ENCODE measurements at places on chromosomes 11 and 22.
A peak's percentile ranks its signal among the peaks of the same experiment; 100 is the strongest.

DNA sequence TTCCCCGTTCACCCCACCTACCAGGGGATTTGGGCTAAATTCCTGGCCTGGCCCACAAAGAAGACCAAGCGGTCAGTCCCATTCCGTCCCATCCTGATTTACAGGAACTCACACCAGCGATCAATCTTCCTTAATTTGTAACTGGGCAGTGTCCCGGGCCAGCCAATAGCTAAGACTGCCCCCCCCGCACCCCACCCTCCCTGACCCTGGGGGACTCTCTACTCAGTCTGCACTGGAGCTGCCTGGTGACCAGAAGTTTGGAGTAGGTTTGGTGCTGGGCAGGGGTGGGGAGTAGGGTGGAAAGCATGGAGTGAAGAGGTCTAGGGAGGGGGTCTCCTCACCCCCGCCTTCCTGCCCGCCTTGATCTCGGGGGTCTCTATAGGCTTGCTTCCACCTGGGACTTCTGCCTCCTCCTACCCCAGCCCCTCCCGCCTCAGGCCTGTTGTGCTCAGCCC is at the start of gene SERPING1:
TSS of gene SERPING1 (plus strand) at position 225 of the 455 bp plus-strand sequence. CDS start 586 bp downstream, outside the sequence.
- no peak for DNase-seq

GRCh38 chr11:10541561-10541930 is 559 bp upstream of the RNF141 start:
- no peak for DNase-seq

GRCh38 chr11:16216831-16217230 is 139.5 kb downstream of the SOX6 start:
- no peak for DNase-seq

GRCh38 chr11:77201991-77202841 is 74.2 kb downstream of the MYO7A start:
- peak; percentile 4 for DNase-seq

DNA sequence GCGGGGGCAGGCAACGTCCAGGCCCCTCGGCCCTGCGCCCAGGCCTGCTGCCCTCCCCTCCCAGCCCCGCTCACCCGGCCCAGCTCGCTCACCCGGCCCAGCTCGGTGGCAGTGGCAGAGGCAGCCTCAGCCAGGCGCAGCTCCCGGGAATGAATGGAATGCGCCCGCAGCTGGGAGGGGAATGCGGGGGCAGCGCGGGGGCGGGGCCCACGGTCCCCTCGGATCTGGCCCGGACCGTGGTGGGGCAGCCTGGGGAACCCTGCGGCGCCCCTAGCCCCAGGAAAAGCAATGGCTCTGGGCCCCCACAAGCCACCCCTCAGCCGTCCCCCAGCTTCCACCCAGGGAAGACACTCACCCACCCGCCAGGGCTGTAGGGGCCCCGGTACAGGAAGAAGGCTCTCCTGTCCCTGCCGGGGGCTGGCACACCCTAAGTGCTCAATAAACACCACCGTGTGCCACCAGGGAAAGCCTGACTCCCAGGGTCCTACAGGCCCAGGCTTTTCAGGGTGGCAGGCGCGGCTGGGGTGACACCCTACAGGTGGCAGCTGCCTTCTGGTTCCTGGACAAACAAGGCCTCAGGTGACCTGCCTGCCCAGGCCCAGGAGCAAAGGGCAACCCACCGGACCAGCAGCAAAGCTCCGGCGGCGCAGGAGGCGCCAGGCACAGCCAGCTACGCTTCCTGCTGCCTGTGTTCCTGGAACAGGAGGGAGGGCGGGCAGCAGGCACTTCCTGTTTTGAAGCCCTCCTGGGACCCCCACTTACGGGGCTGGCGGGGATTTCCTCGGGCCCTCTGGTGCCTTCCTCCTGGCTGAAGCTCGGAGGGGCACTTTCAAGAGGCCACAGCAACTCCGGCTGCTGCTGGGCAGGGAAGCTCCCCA is 13.8 kb downstream of the PLXNB2 start:
- no peak for DNase-seq

DNA sequence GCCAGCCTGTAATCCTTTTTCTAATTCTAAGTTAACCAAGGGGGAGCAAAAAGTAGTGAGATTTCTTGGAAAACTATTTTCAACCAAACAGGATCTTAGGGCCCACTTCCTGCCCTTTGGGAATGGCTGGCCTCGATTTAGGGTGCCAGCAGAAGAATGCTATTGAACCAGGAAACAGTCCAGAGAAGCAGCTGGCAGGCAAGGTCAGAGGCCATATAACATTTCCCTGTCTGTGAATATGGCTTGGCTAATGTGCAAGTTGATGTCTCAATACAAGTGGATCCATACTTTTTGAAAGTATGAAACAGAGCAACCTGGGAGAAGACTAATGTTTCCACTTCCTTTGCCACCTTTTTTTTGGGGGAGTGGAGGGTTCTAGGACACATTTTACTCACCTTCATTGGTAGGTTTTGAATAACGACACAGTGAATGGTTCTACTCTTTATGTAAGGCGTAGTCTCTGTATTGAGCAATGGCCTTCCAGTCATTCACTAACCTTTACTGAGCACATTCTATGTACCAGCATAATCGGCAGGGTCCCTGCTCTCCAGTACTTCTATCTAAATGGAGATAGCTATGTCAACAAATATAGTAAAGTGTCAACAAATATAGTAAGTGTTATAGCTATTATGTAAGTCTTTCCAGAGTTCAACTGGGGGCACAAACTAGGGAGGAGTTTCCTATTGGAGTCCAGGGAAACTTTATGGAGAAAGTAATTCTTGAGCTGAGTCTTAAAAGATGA is 34.2 kb upstream of the RRM1 start:
- DNase-seq: no peak

- no peak for DNase-seq
Measured at GRCh38 chr22:30143265-30143664, 63.0 kb downstream of the HORMAD2 start.

- no peak for DNase-seq
Measured at GRCh38 chr11:108278546-108278945, 55.7 kb downstream of the ATM start.

DNA sequence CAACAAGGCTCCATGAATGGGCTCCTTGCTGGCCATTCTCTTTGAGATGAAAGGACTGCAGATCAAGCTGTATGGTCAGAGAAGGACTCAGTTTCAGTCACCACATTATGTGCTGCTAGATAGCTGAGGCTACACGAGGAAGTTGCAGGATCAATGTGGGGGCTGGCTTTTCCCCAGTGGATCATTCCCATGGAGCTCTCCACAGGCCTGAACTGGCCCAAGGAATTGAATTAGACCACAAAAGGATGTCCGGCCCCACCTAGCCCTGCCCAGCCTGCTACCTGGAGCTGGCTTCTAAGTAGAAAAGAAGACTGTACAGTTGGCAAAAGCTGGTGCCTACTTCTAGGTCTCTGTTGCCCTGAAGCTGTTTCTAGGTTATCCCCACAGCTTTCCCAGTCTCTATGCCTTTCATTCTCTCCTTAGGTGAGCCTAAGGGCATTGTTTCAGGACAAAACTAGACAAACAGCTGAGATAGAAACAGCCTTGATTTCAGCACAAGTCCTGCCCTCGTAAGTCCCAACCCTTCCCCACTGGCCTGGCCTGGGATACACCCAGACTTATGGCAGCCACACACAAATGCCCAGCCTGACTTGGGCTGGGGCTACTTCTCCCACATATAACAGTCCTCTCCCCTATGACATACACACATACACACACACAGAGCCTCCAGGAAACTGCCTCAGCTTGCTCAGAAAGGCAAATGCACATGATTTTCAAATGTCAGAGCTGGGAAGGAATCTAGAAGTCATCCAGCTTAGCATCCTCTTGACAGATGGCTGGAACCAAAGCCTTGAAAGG is 129.1 kb upstream of the NCAM1 start:
- DNase-seq: no peak

DNA sequence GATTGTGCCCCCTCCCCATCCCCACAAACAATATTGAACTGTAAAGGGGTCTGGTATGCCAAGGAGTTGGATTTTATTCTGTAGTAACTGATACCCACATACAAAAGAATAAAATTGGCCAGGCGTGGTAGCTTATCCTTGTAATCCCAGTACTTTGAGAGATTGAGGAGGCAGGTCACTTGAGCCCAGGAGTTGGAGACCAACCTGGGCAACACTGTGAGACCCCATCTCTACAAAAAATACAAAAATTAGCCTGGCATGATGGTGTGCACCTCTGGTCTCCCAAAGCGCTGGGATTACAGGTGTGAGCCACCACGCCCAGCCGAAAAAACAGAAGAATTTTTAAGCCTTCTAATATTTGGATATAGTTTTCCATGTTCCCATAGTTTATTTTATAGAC is 4.2 kb upstream of the GLB1L3 start:
- no peak for DNase-seq

DNA sequence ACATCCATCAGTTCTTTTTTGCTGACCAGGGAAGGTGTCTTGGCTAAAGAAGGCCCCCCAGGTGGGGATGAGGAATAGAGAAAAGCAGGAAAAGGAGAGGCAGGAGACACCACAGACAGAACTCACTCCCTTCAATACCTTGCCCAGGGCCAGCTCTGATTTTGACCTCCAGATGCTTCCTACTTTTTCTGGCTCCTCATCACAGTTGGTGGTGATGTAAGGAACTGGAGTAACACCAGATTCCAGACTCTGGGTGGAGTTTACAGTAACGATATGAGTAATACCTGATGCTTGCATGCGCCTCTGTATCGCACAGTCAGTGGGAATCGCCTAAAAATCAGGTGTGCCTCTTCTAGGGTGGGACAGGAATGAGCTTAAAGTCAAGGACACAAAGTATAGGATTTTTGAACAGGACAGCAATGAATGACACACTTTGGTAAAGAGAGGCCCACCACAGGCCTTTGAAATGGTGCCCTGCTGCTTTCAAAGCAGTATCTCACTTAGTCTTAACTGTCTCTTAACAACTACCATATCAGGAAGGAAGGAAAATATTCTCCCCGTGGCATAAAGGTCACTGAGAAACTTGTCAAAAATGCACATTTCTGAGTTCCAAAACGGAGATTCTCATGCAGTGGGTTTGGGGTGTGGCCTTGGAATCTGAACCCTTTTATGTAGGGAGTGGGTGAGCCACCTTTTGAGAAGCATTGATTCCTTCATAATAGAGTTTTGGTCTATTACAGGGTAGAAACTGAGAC is 140.8 kb downstream of the SNX19 start:
- no peak for DNase-seq

DNA sequence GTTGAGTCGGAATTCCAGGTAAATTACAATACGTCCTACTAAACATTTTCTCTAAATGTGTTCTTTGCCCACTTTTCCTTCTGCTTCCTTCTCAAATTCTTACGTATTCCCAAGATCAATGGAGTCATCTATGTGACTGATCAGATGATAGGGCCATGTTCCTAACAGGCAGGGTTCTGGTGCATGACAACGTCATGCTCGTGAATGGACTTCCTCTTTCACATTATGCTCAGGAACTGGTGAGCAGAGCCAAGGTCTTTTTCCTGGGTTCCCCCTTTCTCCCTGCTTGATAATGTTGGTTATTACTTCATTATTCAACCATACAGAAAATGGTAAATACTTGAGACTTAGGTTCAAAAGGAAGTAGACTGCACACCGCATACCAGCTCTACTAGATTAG is 789.4 kb downstream of the OPCML start:
- no peak for DNase-seq

- peak; percentile 24 for DNase-seq
Measured at GRCh38 chr22:38572065-38572464, 2.1 kb upstream of the DMC1 start.

- DNase-seq: no peak
Measured at GRCh38 chr22:34306361-34306760, 386.1 kb upstream of the LARGE1 start.

DNA sequence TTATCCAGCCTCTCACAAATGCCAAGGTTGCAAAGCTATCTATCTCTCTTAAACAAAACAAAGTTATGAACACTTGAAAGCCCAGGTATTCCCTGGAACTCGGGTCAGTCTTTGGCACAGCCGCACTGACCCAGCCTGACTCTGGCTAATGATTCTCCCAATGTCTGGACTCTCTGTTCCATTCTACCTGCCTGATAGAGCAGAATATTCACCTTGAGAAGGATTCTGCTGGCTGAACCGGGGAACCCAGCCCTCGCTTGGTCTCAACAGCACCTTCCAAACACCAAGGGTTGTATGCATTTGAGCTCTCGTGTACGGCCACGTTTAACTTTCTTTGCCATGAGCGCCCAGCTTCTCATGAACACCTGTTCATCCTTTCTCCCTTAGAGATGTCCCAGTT is 116.8 kb downstream of the ZBTB16 start:
- DNase-seq: no peak

DNA sequence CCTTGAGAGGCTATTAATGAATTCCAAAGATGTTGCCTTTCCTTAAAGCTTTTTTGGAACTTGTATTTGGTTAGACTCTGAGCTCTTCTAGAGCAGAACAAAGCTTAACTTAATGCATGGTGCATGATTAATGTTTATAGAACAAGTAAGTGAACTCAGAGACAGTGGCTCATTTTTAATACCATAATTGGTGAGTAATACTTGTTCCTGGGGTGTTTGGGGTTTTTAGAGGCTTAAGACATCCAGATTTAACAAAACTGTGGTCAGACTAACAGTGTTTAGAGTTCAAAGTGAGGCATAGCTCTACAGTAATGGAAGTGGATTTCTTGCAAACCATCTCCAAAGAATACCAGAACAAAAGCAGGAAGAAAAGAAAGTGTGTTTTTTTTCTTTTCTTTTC is 73.7 kb upstream of the CTSC start:
- no peak for DNase-seq

GRCh38 chr11:87212891-87213290 is 175.2 kb downstream of the TMEM135 start:
- DNase-seq: no peak

GRCh38 chr22:30357236-30357570 is 396 bp downstream of the CCDC157 start:
- DNase-seq: no peak

GRCh38 chr22:21033895-21034294 is 1.5 kb upstream of the SLC7A4 start:
- DNase-seq: no peak

DNA sequence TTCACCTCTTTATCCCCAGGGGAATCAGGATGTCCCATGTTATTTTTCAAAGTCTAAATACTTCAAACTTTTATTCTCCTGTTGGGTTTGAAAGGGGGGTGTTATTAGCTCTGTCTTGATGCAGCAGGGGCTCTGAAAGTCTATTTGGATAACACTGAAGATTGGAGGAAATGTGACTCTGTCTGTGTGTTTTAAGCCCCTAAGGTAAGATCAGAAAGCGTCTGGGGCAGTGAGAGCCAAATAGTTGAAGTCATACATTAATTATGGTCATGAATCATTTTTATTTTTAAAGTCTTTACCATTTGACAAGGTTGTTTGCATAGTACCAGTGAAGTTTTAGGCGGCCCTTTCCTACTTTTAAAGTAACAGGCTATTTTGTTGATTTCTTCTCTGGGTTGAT is 139.0 kb downstream of the UVRAG start:
- no peak for DNase-seq

DNA sequence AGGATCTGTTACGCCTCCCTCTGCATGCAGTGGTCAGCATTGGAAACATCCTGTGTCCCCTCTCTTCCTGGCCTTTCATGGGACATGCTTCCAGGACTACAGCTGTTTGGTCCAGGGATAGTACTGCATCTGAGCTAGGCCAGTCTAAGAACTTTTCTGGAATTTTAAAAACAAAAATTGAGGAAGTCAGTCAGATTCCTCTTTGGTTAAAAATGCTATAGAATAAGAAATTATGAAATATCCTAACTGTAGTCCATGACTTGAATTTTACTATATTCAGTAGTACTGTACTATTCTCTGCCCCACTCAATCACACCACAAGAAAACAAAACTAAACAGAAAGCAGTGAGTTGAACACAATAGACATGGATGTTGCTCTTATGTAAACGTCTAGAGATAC is 201.0 kb upstream of the CADM1 start:
- DNase-seq: no peak

Measured in head of caudate nucleus (tissue), 42 donors.